Hematopoietic multipotent progenitor cell (in vitro differentiated cells): ENCODE measurements at places on chromosomes 6 and 20.
A peak's percentile ranks its signal among the peaks of the same experiment; 100 is the strongest.

- no peak for DNase-seq
These were observed 907.5 kb downstream of the C6orf118 start for GRCh38 chr6:164401871-164402270.

- DNase-seq = no peak
These were observed 5.8 kb downstream of the GABBR1 start for GRCh38 chr6:29626948-29627754.

GRCh38 chr6:127266178-127266891 is at the start of gene RNF146:
Gene RNF146 (plus strand): TSS chr6:127266864. CDS start chr6:127280339, 13,475 bp downstream.
- DNase-seq = peak; percentile 88

DNA sequence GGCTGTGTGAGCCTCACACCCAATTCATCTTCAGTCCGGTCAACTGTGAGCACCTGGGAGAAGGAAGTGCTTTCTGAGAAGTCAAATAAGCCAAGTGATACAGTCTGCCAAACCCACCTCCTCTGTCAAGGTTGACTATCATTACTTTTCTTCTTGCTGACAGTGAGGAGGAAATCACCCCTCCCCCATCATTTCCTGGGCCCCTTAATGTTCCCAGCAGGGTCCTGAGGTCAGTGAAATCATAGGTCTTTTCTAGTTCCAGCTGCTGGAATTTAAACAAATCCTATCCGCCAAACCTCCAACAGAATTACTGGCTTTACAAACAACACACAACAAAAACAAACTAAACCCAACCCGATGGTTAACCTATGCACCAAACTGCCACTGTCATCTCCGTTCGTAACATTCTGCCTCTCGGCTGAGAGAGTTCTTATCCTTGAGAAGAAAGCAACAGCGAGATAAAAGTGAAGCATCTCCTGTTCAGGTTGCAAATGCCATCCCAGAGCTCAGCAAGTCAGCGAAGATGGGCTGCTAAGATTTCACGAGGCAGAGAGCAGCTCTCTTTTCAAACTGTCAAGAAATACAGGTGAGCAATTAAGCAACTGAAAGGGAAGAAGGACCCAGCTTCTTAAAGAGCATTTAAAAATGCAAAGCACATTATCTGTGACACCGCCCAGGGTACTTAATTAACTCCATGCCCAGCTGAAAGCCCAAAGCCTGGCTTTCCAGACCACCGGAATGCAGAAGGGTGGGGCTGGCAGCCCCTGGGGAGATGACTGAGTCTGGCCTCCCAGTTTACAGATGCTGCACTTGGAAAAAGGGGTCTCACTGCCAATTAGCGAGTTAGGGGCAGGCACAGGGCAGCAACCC is 24.7 kb downstream of the GFOD1 start:
- no peak for DNase-seq

DNA sequence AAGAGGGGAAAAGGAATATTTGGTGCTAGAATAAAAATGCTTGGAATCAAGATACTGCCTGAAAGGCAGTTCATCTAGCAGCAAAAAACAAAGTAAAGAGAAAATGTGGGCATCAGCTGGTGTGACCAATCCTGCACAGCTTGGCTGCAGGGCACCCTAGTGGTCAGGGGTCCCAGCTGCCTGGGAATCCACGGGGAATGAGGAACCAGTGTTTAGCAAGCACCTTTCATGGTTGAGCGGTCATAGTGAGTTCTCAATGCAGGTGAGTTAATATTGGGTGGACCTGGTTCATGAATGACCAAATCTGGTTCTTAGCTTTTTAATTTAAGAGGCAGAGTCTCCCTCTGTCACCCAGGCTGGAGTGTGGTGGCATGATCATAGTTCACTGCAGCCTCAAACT is 53.3 kb downstream of the CAP2 start:
- no peak for DNase-seq

- no peak for DNase-seq
These were observed 42.4 kb upstream of the PLCB1 start for GRCh38 chr20:8089668-8090067.

DNA sequence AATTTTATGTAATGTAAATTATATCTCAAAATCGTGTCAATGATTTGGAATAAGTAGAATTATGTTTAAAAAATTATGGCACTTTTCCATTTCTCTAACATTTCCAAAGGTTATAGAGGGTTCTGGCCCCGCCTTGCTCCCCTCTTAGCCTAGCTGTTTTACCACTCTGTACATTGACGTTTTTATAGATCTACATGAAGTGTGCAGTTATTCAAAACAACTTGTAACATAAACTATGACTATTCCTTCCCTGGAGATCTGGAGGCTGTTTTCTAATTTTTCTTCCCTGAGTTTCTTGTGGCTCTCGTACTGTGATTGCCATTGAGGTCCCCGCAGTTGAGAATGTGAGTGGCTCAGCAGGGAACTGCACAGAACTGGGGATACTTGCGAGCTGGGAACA is 48.4 kb downstream of the IYD start:
- no peak for DNase-seq

- DNase-seq = no peak
These were observed 70.9 kb downstream of the ATG5 start for GRCh38 chr6:106254636-106255035.

DNA sequence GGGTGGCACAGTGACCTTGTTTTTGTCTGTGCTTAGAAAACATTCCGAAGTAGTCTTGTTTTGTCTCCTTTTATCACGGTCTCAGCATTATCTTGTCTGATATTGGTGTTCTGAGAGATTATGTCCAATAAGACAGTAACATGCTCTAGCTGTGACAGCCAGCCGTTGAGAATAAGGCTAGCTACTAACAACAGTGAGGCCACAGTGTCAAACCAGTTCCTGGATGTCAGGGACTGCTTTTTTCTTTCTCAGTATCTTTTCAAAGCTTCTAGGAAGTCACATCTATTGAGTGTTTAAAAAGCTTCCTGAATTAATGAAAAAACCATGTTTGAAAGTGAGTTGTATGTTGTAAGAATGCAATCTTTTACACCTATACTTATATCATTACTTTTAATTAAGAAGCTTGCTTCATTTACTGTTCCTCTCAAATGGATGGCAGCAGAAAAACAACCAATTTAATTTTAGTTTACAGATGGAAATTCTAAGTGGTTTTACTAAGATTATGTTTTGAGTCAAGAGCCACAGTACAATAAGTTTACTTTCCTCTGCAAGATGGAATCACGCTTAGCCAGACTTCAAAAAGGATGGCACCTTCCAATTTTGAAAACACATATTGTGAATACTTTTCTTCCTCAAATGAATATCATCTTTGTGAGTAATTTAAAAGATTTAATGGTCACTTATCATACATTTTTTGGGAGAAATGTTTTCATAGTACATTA is 53.1 kb downstream of the MAP3K7 start:
- no peak for DNase-seq

- DNase-seq = peak; percentile 79
These were observed 112.5 kb downstream of the SNX5 start for GRCh38 chr20:17856024-17856564.

GRCh38 chr6:103720393-103720792 is 1139.3 kb downstream of the HACE1 start:
- DNase-seq = no peak

GRCh38 chr20:38831049-38831691 is 25.7 kb downstream of the PPP1R16B start:
- DNase-seq = no peak

DNA sequence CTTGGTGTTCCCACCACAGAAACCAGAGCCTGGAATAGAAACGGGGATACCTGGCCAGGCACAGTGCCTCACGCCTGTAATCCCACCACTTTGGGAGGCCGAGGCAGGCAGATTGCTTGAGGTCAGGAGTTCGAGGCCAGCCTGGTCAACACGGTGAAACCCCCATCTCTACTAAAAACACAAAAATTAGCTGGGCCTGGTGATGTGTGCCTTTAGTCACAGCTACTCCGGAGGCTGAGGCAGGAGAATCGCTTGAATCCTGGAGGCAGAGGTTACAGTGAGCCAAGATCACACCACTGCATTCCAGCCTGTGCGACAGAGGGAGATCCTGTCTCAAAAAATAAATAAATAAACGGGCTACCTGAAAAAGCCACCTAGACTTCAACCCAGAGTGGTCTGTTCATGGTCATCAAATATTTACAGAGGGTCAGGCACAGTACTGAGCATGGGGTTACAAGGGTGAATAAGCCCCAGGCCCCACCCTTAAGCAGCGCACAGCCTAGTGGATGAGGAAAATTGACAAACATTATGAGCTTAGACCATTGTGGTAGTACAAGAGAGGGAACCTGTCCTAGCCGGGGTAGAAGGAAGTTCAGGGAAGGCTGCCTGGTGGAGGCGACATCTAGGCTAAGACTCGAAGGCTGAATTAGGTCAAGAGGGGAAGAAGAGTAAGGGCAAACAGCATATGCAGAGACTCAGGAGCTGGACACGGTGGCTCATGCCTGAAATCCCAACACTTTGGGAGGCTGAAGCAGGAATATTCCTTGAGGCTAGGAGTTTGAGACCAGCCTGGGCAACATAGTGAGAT is 7.2 kb upstream of the PCIF1 start:
- no peak for DNase-seq

- peak; percentile 60 for DNase-seq
These were observed 9.0 kb downstream of the UQCC2 start for GRCh38 chr6:33702345-33702977.

GRCh38 chr20:58033026-58033536 is 195.4 kb downstream of the ANKRD60 start:
- no peak for DNase-seq

DNA sequence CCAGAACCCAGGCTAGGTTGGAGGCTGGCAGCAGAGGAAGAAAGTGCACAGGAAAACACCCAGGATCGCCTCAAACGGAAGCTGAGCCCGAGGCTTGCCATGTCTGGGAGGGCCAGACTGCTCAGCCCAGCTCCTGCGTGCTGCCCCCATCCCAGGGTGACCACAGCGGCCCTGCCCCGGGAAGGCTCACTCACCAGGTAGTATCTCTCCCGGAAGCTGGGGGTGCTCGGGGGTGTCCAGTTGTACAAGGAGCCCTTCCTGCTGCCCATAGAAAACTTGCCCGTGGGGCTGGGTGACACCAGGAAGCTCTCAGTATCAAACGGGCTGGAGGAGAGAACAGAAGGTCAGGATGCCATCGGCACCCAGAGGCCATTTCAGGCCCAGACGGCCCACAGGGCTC is 86.9 kb downstream of the RIPOR3 start:
- no peak for DNase-seq

GRCh38 chr6:132333639-132334520 is 67.4 kb downstream of the MOXD1 start:
- no peak for DNase-seq

- DNase-seq = no peak
These were observed 9.3 kb upstream of the NCR2 start for GRCh38 chr6:41326092-41326491.

- no peak for DNase-seq
These were observed 341.8 kb downstream of the SYNE1 start for GRCh38 chr6:152295346-152295745.

GRCh38 chr6:140364916-140365315 is 990.5 kb upstream of the CITED2 start:
- no peak for DNase-seq

- no peak for DNase-seq
These were observed 107.4 kb downstream of the TRIM27 start for GRCh38 chr6:28816339-28816908.

DNA sequence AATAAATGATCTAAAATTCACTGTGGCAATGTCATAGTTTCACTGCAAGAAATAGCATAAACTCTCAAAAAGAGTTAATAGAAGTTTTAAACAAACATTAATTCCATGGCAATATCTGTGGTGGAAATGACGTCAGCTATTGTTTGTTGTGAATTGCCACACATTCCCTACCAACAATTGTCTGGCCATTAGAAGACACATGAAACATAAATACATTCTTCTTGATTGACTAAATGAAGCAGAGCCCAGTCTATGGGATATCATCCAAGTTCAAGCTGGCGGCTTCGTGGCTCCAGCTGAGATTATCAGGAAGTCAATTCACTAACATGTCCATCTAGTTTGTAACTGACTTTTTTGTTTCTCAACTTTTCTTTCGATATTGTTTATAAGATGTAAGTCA is 369.0 kb downstream of the ARHGAP18 start:
- DNase-seq = no peak

- DNase-seq = no peak
These were observed 26.1 kb downstream of the TUBB2B start for GRCh38 chr6:3201388-3201787.

DNA sequence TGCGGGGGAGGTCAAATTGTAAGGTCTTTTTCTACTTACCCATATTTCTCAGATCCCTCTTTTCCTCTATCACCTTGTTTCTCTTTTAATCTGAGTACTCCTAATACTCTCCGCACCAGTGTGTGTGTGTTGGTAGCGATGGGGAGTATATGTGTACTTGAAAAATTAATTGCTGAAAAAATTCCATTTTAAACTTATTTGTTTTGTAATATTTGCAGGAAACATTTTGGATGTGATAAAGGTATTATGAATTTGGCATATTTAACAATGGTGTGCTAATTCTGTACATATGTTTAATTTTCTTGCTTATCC is 48.1 kb upstream of the MLIP start:
- no peak for DNase-seq

- DNase-seq = peak; percentile 5
These were observed 144.2 kb downstream of the EYA2 start for GRCh38 chr20:47038566-47039560.

DNA sequence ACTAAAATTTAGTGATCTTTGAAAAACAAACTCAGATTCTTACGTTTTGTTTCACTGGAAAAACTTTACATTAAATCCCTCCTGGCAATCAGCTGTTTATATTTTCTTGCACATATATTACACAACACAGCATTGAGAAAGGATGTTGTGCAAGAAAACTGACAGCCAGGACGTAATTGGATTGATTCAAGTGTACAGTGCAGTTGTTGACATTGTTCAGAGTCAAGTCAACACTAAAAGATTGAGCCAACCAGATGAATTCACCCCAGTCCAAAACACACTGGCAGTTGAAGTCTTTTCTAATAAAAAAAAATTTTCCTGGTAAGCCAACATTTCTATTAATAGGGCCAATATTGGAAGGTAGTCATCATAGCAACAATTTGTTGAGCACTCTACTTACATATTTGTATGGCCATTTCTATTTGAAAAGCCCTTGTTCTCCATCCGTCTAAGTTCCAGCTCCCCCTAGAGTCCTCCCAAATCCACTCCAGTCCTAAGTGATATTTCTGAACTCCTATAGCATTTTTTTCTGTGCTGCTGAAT is 20.9 kb upstream of the VNN1 start:
- DNase-seq = no peak

- no peak for DNase-seq
These were observed 720 bp downstream of the PCED1A start for GRCh38 chr20:2839732-2840137.

DNA sequence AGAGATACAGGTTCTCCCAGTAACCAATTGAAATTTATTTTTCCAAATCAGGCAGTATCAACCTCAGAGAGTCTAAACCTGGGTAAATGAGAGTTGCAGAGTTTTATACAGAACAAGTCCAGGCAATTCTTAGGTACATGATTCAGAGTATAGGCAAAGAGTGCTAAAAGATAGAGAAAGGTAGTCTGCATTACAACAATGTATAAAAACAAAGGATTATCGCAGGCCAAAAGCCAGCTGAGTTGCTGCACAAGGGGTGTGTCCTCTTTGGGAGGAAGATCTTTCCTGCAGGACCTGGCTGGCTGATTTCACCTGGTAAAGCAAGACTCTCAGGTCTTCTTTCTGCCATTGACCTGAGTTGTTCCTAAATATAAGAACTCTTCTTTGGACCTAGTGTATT is 48.9 kb upstream of the ECHDC1 start:
- no peak for DNase-seq

GRCh38 chr20:53128004-53128403 is 155.8 kb downstream of the TSHZ2 start:
- no peak for DNase-seq

- DNase-seq = no peak
These were observed 103.1 kb upstream of the SPACA1 start for GRCh38 chr6:87944541-87944954.
